Stimulated activated CD8-positive, alpha-beta memory T cell treated with anti-CD3 and anti-CD28 coated beads, Interleukin-2, amount 100 ng/mL, for 1 hour (primary cell): ENCODE measurements at places on chromosomes 4 and X.

- no peak for DNase-seq
Observed at GRCh38 chr4:8209181-8209874, 10.2 kb downstream of the SH3TC1 start.

DNA sequence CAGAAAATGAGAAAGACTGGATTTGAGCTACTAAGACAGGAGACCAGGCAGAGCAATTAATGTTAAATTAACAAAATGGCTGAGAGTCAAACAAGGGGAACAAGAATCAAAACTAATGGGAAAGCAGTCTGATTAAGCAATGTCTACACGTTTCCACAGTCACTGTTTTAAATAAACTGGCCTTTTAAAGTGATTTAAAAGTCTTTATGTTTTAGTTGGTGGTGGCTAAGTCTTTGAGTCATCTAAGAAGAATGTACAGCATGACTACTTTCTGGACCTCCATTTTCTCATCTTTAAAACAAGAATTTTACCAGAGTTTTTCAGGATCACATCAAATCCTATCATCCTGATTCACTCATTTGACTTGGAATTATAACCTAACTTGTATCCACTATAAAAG lies 233.8 kb downstream of the ENOX2 start:
- no peak for DNase-seq

- DNase-seq: no peak
Observed at GRCh38 chr4:1307951-1308735, 18.5 kb downstream of the MAEA start.

DNA sequence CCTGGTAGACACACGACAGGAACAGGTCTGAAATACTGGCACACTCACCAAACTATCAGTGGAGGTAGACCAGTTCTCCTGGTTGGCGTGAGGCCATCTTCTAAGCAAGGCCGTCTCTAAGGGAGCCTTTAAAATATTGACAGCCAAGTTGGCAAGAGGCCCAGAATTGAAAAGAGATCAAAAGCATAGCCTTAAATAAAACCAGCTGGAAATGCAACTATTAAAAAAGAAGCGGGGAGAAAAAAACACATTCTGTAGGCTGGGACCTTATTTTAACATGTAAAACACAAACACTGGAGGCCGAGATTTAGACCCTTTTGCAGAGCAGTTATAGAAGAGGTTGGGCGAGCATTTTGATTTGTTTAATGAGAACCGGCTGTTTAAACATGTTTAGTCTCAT lies 233.0 kb upstream of the CLNK start:
- DNase-seq: no peak

DNA sequence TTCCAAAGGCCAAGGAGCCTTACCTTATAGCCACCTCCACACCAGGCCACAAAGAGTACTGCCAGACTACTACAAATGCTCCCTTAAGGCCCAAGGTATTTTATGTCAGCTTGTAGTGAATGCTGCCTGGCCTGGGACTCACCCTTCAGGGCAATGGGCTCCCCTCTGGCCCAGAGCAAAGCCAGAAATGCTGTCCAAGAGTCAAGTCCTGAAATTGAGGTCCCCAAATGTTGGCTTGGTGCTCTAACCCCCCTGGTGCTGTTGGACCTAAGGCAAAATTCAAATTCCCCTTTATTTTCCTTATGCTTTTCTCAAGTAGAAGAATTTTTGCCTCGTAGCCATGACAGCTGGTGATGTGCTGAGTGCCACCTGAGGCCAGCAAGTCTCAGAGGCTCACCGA lies 1354.3 kb upstream of the DIAPH2 start:
- no peak for DNase-seq

- DNase-seq: no peak
Observed at GRCh38 chrX:153741446-153741845, 16.8 kb downstream of the ABCD1 start.

GRCh38 chrX:136825771-136826170 lies 45.0 kb upstream of the ARHGEF6 start:
- no peak for DNase-seq
